ENCODE measurements at places on chromosomes 12 and 14. TPM values are rescaled to one million over a fixed set of nuclear protein-coding genes. Genes with fewer than 3 reads are reported as not detected.

DNA sequence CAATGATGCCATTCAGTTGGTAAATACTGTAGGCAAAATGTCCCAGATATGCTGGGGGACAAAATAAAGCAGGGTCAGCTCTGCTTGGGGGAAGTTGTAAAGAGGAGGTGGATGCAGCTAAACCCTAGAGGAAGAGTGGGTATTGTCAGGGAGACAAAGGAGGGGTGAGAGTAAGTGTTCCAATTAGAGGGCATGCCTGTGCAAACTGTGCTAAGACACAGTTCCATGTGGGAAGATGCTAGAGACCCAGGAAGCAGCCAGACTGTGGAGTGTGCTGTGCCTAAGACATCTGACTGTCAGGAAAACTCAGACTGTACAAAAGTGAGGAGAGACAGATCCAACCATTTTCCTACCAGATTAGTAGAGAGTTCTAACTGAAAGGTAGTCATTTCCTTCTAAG is 474.3 kb downstream of the ATP23 start:
- H3K4me3 ChIP-seq: no peak overlapping the region
- H3K4me1 ChIP-seq: peaks cover 34% of the 10 kb centered on the region
- H3K27me3 ChIP-seq: no peaks in the 10 kb centered on the region
- peak overlapping the region; percentile 25 for H3K27ac ChIP-seq

DNA sequence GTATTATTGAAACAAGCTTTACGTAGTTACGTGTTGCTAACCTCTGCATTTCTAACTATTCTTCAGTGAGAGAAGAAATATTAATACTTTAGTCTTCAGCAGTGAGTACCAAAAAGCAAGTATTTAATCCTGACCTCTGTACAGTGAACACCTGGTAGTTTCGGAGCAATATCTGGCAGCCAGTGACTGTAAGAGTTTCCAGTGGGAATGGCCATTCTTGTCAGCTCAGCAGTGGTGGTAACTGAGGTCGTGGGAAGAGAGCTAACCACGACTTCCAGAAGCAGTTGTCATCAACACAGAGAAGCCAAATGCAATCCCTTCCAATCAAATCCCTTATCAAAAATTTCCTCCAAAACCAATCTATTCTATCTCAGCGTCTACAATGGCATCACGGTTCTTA is 1500.2 kb upstream of the FLRT2 start:
- no peak for DNase-seq
- H3K4me1 ChIP-seq: no peaks in the 10 kb centered on the region
- no peak overlapping the region for H3K27ac ChIP-seq
- H3K4me3 ChIP-seq: no peak overlapping the region
- no peaks in the 10 kb centered on the region for H3K36me3 ChIP-seq

- no peak for DNase-seq
- no peak overlapping the region for H3K4me3 ChIP-seq
- H3K27ac ChIP-seq: no peak overlapping the region
- H3K27me3 ChIP-seq: no peaks in the 10 kb centered on the region
- H3K4me1 ChIP-seq: no peaks in the 10 kb centered on the region
These were observed 16.6 kb upstream of the SFSWAP start for GRCh38 chr12:131694116-131694838.

DNA sequence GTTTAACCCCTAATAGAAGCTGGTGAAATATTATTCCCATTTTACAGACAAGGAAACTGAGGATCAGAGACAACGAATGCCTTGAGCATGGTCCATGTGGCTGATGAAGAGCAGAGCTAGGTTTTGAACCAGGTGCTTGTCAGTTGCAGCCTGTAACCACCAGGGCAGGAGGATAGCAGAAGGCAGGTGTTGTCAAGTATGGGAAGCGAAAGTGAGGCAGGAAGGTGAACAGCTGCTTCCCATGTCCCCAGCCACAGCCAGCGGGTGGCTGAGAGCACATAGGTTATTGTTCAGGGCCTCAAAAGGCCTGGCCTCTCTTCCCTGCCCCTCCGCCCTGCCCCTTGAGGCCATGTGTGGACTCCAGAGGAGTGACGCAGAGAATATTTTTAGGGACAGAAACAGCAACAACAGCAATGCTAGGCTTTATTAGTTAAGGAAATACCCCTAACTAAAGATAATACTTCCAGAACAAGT is 39.6 kb downstream of the IQSEC3 start:
- H3K36me3 ChIP-seq: no peaks in the 10 kb centered on the region
- no peak overlapping the region for H3K27ac ChIP-seq
- no peak for DNase-seq
- no peak overlapping the region for H3K4me3 ChIP-seq

GRCh38 chr12:92146497-92147224 is 1.0 kb upstream of the BTG1 start:
- H3K4me1 ChIP-seq: no peaks in the 10 kb centered on the region
- peak overlapping the region; percentile 51 for H3K4me3 ChIP-seq
- peaks cover 25% of the 10 kb centered on the region for H3K36me3 ChIP-seq
- no peak for DNase-seq
- H3K27ac ChIP-seq: peak overlapping the region; percentile 100
- H3K27me3 ChIP-seq: no peaks in the 10 kb centered on the region

- no peak overlapping the region for H3K4me3 ChIP-seq
- peaks cover 19% of the 10 kb centered on the region for H3K36me3 ChIP-seq
- H3K27ac ChIP-seq: no peak overlapping the region
- no peaks in the 10 kb centered on the region for H3K27me3 ChIP-seq
- no peaks in the 10 kb centered on the region for H3K4me1 ChIP-seq
These were observed 88.5 kb downstream of the DDX51 start for GRCh38 chr12:132055535-132056096.

BHLHE41 gene
- total RNA-seq: 1.1 TPM

OTOGL gene
- 0.23 TPM for total RNA-seq

GSKIP gene
- total RNA-seq: 65.1 TPM
